ENCODE measurements at places on chromosomes 13 and 19.

GRCh38 chr13:94272038-94272437, 207.4 kb downstream of the DCT start:
- DNase-seq: no peak

DNA sequence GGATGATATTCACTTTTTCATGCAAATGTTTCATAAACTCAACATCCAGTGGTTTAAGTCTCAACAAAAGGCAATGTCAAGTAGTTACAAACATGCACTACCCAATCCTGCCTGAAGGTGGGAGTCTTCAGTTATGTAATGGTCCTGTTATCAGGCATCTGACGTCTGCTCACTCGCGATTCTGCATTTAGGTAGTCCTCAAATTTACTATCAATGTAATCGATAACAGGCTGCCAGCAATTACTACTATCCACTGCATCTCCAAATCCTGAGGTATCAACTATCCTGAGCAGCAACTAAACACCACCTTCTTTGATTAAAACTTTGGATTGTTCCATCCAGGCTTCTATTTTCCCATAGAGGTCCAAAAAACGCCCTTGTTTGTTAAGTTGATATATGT, 51.2 kb downstream of the NLRP12 start:
- DNase-seq: no peak

GRCh38 chr13:47239025-47239424, 342.2 kb upstream of the HTR2A start:
- DNase-seq: no peak

- no peak for DNase-seq
Measured at GRCh38 chr19:51808333-51808986, 13.5 kb downstream of the FPR3 start.

DNA sequence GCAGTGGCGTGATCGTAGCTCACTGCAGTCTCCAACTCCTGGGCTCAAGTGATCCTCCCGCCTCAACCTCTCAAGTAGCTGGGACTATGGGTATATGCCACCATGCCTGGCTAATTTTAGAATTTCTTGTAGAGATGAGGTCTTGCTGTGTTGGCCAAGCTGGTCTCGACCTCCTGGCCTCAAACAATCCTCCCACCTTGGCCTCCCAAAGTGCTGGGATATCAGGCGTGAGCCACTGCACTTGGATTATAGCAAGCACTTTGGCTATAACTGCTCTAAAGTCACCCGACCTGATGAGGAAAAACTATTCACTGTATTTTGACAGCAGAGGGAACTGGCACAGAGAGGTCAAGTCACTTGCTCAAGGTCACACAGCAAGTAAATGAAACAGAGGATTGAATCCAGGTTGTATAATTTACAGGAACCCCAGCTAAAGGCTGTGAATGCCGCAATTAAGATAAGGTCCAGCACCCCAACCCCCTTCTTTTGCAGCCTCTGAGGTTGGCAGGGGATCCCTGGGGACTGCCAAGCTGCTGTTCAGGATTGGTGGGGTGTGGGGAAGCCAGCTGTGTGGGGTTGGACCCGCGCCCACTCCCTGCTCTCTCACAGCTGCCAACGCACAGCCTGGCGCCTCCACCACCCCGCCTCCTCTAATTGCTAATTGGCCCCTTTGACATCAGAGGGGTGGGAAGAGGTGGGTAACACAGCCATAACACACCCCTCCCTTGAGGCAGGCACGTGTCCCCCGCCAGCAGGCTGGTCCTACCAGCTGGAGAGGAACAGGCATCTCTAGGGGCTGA, 6.0 kb downstream of the TMIGD2 start:
- DNase-seq: no peak

DNA sequence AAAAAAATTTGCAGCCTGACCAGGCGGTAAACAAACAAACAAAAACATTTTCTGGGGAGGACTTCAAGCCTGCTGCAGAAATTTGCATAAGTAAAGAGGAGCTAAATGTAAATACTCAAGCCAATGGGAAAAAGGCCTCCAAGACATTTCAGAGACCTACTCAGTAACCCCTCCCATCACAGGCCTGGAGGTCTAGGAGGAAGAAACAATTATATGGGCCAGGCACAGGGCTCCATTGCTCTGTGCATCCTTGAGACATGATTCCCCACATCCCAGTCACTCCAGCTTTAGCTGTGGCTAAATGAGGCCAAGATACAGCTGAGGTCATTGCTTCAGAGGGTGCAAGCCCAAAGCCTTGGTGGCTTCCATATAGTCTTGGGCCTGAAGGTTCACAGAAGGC, 793.4 kb downstream of the SLITRK1 start:
- DNase-seq: no peak

- no peak for DNase-seq
Measured at GRCh38 chr13:97600458-97601075, 166.6 kb downstream of the RAP2A start.

GRCh38 chr13:60701895-60702294, 304.9 kb downstream of the TDRD3 start:
- DNase-seq: no peak

DNA sequence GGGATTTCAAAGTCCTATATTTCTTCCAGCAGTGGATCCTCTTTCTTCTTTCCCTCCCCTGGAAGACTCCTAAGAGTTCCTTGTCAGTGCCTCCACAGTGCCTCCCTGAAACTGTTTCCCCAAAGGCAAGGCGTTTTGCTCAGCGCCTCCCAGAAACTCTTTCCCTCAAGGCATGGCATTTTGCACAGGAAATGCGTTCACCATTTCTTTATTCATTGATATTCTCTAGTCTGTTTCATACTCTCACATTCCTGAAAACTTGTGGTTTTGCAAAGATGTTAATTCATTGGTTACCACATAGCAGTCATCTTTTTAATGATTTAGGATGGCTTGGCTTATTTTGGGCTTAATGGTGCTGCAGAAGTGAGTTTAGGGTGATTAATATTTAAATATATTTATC, 177.3 kb upstream of the SLC10A2 start:
- DNase-seq: no peak

GRCh38 chr13:80447747-80448146, 106.8 kb upstream of the SPRY2 start:
- no peak for DNase-seq

DNA sequence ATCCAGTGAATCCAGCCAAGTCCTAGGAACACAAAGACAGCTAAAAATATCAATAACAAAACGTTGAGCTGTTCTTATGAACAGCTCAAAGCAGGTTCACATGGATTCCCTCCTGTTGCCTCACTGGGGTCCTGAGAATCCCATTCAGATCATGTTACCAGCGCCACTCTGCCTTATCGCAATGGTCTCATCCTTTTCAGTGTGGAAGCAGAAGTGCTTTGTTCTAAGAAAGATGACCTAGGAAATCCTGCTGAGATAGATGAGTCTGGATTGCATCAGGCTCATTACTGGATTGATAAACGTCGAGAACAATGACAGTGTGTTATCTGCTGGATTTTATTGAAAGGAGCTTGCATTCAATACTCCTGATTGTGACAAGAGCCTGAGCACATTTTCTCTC, 87.0 kb downstream of the SLAIN1 start:
- no peak for DNase-seq

- DNase-seq: peak; percentile 59
Measured at GRCh38 chr13:25874907-25875306, 176.9 kb downstream of the SHISA2 start.

DNA sequence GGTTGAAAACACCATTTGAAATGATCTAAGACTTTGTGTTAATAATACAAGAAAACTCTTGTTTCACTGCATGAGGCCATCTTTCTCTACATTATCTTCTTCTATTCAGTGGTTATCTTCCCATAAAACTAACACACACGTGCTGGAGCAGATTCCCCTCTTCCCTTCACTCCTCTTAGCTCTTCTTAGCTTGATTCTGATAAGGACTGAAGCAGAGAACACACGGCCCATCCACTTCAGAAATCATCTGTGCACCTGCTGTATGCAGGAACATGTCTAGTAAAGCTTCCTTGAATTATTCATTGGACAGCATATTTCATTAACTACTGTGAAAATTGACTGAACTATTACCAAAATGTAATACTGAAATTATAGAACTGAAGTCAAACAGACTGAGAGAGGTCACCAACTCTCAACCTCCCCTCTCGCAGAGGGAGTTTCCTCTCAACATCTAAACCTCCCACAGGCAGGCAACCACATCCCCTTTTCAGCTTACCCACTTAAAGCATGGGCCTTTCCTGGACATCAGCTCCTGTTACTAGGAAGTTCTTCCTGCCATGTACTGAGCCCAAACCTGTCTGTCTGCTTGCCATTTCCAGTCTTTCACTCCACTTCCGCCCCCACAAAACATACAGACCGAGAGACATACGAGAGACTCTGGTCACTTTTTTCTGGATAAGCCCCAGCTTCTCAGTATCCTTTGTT, 113.9 kb downstream of the CRYL1 start:
- DNase-seq: no peak

DNA sequence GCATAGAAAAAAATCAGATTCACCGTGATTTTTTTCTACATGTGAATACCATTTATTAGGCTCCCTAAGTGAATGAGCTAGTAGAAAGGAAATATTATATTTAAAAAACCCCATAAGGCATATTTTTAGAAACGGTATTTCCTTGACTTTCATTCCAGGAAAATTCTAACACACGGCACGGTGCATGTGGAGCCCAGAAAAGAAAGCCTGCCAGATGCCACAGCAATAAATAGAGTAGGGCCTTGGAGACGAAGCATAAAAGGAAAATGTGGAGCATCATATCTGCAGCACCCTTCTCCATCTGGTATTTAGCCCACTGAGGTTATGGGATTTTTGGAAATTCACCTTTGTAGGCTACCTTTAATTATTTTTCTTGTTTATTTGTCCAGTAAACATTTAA, 314.4 kb downstream of the ENOX1 start:
- no peak for DNase-seq

DNA sequence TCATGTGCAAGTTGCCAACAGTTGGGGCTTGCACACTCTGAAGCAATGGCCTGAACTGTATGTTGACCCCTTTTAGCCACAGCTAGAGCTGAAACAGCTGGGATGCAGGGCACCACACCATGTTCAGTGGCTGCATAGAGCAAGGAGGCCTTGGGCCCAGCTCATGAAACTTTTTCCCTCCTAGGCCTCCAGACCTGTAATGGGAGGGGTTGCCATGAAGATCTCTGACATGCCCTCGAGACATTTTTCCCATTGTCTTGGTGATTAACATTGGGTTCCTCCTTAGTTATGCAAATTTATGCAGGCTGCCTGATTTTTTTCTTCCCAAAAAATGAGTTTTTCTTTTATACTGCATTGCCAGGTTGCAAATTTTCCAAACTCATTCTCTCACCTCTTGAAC, 165.1 kb upstream of the PRR20A start:
- DNase-seq: no peak

DNA sequence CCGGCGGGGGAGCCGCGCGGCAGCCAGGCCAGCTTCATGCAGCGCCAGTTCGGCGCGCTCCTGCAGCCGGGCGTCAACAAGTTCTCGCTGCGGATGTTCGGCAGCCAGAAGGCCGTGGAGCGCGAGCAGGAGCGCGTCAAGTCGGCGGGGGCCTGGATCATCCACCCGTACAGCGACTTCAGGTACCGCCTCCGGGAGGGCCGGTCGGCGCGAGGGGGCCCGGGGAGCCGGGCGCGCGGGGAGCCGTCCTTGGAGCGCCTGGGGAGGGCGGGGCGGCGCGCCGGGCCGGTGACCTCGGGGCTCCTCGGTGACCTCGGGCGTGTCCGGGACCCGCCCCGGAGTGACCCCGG, 690 bp downstream of the HCN2 start:
- DNase-seq: peak; percentile 53

- DNase-seq: no peak
Measured at GRCh38 chr13:41708713-41709112, 251.4 kb downstream of the RGCC start.

- DNase-seq: no peak
Measured at GRCh38 chr13:44498969-44499368, 77.2 kb downstream of the TSC22D1 start.

- no peak for DNase-seq
Measured at GRCh38 chr13:78602561-78603239, 652 bp downstream of the POU4F1 start.

GRCh38 chr13:110377826-110378201, 70.7 kb downstream of the COL4A2 start:
- DNase-seq: no peak

DNA sequence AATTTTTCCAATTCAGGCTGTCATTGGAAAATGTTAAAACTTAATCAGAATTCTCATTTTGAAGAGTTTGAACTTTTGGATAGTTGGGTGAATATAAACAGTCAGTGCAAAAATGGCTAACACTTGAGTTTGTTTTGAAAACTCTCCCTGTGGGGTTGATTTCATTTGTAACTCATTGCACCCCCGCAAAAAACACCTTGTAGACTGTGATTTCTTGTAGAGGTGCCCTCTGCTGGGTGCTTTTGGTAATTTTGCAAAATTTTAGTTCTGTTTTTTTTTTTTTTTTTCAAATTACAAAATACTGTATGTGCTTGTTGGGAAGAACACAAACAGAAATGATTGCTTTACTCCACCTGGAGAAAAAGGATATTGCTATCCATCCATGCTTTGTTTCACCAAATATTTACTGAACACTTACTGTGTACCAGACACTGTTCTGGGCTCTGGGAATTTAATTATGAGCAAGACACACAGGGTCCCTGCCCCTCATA, 28.2 kb upstream of the GPI start:
- DNase-seq: no peak

GRCh38 chr13:20945952-20946383, 43.4 kb upstream of the XPO4 start:
- peak; percentile 33 for DNase-seq

DNA sequence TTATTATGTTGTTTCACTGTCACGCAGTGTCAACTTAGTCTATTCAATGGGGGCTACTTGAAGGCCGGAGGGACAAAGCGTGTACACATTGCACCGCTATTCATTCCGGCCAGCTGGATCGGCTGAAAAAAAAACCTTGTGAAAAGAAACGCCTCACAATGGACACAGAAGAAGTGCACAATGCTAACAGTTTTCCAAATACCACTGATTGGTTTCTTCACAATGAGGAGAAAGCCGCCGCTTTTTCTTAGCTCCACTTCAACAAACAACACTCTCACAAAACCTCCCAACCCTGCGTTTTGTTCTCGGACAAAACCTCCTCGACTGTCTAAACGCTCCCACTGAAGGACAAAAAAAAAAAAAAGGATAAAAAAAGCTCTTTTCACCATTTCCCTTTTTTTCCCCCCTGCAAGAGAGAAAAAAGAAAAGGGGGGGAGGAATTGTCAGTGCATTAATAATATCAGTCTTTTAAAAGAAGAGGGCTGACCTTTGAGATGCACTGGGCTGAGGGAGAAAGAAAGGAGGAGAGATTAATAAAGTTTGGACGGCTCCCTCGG, 5.4 kb downstream of the SOX21 start:
- no peak for DNase-seq
